ENCODE measurements at places on chromosomes 2 and 18. TPM values are rescaled to one million over a fixed set of nuclear protein-coding genes. Genes with fewer than 3 reads are reported as not detected.
A peak's percentile ranks its signal among the peaks of the same experiment; 100 is the strongest.

The REG1A gene
- not detected for total RNA-seq

The TNS1 gene
- 45.0 TPM for total RNA-seq

- DNase-seq, result peak; percentile 22
- peaks cover 24% of the 10 kb centered on the region for H3K4me1 ChIP-seq
- H3K27ac ChIP-seq, result no peak overlapping the region
- H3K4me3 ChIP-seq, result no peak overlapping the region
- H3K36me3 ChIP-seq, result no peaks in the 10 kb centered on the region
Observed at GRCh38 chr18:51028201-51028805, 1.7 kb upstream of the SMAD4 start.

DNA sequence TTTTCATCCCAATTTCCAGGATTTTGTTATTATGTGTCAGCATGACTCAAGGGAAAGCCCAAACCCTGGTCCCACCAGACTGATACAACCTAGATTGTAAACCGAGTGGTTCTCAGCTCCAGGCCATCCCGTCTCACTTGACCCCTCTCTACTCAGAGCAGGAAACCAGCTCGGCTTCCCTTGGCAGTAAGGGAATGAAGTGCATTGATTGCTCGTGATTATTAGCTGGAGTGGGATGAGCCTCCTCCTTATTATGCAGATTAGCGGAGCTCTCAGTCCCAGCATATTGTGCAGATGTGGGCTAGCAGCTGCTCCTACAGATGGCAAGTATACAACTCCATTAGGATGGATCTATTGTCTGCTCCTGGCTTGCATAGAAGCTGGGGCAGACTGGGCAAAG, 167.6 kb downstream of the LNPK start:
- no peak overlapping the region for H3K27ac ChIP-seq
- H3K4me1 ChIP-seq, result no peaks in the 10 kb centered on the region
- no peaks in the 10 kb centered on the region for H3K36me3 ChIP-seq

- DNase-seq, result peak; percentile 32
- no peaks in the 10 kb centered on the region for H3K36me3 ChIP-seq
- H3K4me1 ChIP-seq, result no peaks in the 10 kb centered on the region
- H3K27me3 ChIP-seq, result no peaks in the 10 kb centered on the region
- H3K4me3 ChIP-seq, result no peak overlapping the region
Observed at GRCh38 chr2:122867941-122868340, 1112.5 kb downstream of the TSN start.

GRCh38 chr2:207231967-207232366, 66.2 kb upstream of the KLF7 start:
- H3K27me3 ChIP-seq, result no peaks in the 10 kb centered on the region
- H3K4me3 ChIP-seq, result no peak overlapping the region
- no peak for DNase-seq
- no peaks in the 10 kb centered on the region for H3K36me3 ChIP-seq
- no peaks in the 10 kb centered on the region for H3K4me1 ChIP-seq

DNA sequence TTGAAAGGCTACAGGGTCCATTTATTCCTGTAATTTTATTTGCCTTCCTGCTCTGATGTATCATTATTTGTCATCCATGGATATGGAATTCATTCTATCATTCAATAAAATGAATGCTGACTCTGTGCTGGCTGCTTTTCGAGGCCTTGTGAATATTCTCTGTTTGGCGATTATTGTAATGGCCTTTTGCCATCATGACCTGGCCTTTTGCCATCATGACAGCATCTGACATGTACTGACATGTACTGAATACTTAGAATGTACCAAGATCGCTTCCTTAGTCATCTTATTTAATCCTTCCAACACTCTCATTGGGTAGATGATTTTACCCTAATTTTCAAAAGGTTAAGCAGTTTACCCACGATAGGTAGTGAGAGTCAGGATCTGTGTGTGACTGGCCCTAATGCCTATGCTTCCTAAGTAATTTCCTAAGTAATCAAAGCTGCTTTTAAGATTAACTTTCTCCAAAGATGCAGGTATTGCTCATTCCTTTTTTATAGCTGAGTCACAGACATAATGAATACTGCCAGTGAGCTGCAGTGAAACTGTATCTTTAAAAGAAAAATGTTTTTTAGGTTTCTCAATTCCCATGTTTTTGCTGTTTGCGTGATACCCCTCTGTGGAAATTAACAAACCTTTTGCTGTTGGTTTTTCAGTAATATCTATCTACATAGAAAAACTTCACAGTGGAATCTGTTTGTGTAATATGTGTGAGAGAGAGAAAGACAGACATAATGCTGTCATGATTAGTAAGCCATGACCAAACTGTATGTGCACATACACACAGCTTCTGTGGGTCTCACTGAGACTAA, 127.8 kb downstream of the CERS6 start:
- H3K27me3 ChIP-seq, result no peaks in the 10 kb centered on the region
- peak overlapping the region; percentile 3 for H3K27ac ChIP-seq
- no peak for DNase-seq
- no peak overlapping the region for H3K4me3 ChIP-seq
